Amniotic stem cell (primary cell): ENCODE measurements at places on chromosomes 2 and 18.

- no peak for DNase-seq
Observed at GRCh38 chr2:157076526-157077161, 180.9 kb upstream of the GALNT5 start.

DNA sequence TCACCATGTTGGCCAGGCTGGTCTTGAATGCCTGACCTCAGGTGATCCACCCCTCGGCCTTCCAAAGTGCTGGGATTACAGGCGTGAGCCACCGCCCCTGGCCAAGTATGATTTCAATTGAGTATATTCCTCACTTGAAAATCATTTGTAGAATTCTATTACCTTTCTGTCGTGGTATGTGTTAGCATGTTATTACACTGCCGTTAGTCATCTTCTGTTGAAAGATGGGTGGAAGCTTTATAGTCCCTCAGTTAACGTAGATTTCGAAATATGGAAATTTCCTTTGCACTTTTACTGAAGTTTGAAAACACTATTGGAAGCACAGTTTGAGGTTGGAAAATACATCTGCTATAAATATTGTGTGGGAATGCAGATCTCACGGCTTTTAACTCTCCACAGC is 14.7 kb downstream of the NIFK start:
- peak; percentile 49 for DNase-seq

GRCh38 chr2:7632420-7632819 is 715.2 kb downstream of the RNF144A start:
- DNase-seq, result no peak

DNA sequence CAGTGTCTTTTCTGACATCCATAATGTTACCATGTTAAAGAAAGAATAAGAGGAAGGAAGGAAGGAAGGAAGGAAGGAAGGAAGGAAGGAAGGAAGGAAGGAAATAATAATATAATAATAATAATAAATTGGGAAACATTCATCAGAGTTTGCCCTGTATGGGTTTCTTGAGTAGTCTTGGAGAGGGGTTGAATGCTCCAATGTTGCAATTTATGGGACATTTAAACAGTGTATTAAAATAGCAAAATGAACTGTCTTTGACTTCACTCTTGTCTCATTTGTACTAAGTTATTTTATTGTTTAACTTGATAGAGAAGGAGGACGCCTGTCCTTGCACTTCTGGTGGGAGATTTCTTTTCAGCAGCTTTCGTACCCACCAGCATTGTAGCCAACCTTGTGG is 277.7 kb downstream of the RNF144A start:
- no peak for DNase-seq

- no peak for DNase-seq
Observed at GRCh38 chr2:32862269-32863055, 84.3 kb upstream of the LTBP1 start.

DNA sequence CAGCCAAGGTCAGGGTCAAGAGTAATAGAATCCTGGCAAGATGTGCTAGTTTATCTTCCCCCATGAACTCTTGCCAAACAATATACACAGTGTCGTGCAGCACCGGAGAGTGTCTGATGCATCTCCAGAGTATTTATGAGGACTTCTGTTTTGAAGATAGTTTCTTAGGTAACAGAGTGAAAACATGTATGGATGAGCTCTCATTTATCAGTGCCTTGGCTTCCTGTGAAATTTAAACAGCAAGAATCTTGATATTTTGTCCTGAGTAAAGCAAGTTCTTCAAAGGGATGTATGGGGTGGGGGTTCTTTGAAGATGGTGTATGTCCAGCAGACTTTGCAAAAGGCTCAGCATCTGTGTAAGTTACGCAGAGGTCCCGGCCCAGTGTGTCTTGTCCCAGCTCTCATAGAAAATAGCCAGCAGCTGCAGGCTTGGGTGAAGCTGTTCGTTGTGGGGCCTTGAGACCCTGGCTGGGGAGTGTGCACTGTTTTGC is 361.0 kb upstream of the NT5C1B start:
- no peak for DNase-seq

DNA sequence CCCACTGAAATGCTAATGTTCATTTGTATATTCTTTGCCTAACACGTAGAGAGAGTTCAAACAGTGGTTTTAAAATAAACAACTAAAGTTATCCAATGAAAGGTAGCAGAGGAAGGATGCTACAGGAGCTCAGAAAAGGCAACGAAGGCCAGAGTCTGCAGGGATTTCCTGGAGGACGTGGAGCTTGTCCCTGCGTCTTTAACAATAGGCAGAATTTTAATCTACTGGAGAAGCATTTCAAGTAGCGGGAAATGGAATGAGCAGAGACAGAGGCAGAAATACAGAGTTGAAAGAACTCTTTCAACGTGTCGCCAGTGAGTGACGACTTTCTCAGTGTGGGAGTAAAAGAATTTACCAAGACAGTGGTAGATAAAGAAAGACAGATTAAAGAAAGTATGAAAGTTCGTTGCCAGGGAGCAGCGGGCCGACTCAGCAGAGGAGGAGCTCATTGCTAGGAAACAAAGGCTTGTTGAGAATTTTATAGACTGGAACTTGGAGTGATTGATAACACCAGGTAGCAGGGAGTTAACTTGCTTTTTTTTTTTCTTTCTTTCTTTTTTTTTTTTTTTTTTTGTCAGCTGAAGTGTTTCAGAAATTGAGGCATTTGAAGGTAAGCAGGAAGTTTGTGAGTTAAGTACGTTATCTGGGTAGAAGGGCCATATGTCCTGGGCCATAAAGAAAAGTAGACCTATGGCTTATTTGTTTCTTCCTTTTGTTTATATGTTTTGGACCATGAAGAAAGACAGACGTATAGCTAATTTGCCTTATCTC is 625 bp upstream of the NBAS start:
- no peak for DNase-seq

DNA sequence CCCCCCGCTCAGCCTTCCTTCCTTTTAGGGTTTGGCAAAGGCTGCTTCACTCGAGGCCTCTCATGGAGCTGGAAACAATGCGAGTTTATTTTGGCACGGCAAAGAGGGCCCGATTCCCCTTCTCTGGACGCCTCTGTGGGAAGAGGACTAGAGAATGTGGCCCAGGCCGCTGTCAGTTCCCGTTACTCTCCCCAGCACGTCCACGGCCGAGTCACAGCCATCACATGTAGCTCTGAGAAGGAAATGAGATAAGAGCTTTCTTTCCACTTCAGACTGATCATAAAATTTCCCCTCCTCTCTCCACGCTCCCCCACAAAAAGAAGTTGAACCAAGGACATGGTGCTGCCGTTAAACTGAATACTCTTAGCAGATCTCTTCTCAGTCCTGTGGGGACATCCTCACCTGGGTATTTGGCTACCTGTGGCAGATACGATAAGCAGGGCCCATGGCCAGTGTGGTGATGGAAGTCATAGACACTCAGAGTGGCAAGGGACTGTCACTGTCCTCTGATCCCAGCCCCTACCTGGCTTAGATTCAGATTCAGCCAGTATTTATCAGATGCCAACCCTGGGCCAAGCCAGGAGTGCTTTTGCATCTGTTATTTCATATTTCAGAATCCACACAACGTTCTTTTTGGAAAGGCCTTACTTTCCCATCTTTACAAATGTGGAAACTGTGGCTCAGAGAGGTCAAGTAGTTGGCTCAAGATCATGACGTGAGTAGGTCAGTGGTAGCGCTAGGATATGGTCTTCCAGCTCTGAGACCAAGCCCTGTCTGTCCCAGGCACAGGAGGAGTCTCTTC is 101.2 kb downstream of the MCFD2 start:
- no peak for DNase-seq

DNA sequence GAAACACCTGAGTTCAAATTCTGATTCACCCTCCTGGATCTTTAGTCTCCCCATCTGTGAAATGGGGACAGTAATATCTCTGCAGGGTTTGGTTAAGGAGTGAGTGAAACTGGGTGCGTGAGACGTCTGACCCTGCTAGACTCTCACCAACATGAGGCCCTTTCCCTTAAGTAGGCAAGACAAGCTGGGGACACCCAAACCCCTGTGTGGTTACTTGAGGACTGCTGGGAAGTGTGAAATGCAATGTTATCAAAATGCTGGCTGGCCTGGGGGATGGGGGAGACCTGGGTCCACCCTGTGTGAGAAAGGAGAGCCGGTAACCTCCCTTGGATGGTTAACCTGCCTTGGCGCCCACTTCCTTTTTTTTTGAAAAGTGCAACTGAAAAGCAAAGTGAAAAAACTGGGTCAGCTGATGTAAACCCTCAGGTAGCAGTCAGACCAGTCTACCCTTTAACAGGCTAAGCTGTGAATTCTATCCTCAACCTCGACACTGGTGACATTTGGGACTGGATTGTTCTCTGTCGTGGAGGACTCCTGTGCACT is 82.3 kb downstream of the INPP5D start:
- DNase-seq, result no peak

DNA sequence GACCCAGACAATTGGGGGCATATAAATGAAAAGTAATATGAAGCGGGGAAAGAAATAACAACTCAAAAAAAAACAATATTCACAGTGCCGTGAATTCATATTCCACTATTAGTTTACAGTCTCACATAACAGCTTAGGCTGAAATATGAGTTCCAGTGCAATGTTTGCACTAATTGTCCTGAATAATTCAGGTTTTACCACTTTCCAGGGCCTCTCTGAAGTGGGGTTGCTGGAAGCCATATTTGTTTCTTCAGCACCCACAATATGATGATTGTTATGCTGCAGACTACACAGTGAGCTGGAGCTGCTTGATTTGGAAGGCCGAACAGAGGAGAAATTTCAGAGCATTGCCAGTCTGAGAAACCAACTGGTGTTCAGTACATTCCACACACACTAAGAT is 894.5 kb upstream of the ACVR2A start:
- DNase-seq, result no peak

DNA sequence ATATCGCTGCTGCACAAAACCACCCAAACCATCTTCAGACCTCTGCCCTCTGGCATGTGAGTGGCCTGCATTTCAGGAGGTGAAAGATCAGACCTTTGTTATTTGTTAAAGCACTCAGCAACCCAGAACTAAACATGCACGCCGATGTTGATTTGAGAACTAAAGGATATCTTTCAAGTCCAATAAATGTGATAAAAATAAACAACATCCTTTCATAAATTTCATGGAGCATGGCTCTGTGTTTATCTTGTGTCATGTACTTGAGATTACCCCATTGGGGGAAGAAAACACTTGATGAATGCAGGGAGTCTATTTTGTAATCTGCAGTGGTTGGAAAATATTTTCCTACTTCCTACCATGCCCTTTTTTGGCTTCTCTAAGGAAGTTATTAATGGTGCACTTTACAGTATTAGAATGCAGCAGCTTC is 70.8 kb upstream of the GATA6 start:
- DNase-seq, result no peak

- no peak for DNase-seq
Observed at GRCh38 chr2:17313261-17313660, 205.0 kb downstream of the RAD51AP2 start.

GRCh38 chr2:120079647-120080046 is 66.8 kb downstream of the EPB41L5 start:
- no peak for DNase-seq

DNA sequence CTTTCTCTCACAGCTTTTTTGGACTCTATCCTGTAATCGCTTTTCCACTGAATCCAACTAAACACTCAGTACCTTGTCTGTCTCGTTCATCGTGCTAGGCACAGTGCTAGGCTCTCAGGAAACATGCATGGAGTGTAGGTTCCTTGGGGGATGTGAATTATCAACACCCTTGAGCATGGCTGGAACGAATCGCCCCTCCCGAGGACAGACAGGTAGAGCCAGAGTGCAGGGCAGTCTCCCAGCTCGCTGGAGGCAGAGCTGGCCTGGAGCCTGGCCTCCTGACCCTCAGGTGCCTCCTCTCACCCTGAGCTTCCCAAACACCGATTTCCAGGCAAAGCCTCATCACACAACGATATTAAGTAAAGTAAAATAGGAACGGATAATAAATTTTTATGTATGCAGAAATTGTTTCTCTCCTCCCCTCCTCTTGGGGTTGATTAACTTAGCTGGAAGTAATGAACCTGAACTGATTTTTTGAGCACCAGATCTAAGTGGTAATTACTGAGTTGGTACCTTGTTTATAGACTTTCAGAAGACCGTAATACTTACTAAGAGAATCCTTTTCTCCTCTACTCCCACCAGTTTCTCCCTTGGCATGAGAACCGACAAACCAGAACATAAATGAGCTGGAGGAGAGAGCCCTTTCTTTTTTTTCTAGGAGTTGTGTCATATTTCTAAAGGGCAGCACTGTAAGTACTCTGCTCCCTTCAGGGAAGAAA is 90.5 kb downstream of the MSH2 start:
- no peak for DNase-seq

DNA sequence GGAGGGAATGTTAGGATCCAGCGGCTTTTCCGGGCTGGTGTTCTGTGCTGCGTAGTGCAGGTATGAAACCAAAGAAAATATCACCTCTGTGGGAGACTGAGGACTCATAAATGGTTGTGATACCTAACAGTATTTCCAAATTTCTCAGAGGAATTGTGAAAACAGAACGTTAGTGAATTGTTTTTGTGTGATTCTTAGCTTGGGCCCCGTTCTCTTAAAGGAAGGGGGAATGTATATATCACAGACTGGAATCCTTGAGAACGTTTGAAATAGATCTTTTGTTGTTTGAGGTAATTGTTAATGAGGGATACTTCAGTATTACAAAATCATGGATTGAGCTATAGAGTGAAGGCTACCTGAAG is 834 bp downstream of the ZNF638 start:
- DNase-seq, result no peak

GRCh38 chr18:27860701-27861107 is 316.2 kb downstream of the CDH2 start:
- DNase-seq, result no peak

DNA sequence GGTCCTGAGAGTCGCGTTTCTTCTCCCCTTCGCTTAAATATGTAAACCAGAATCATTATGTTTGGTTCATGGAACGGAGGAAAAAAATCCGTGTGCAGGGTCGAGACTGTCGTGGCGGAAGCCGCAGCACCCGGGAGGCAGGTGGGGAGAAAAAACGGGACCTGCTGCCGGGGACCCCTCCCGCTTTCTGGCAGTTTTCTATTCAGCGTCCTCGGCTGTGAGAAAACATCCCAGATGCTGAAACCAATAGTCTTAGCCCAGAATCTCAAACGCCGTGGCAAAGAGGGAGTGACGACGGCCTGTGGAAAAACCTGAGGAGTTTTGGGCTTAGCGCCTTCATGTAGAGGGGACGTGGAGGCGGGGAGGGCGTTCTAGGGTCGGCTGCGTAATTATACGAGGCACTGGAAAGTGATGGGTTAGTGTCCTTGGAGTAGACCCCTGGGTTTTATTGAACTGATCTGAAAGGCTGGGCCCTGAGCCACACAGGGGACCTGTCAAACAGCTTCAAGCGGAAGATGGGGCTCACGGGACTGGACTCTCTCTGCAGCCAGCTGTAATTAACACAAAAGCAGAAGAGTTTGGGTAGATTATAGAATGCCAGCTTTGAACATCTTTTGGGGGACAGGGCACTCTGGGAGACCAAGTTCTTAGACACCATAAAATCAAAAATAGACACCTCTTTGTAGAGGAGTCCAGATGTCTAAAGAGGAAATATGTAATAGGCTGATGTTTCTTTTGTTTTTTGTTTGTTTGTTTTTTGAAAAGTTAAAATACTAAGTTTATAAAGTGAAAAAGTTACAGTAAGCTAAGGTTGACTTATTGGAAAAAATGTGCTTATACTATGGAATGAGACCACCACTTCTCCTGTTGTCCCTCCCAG is 834 bp upstream of the BUB1 start:
- DNase-seq, result no peak
